ENCODE measurements at places on chromosomes 1 and 21.
A peak's percentile ranks its signal among the peaks of the same experiment; 100 is the strongest.

DNA sequence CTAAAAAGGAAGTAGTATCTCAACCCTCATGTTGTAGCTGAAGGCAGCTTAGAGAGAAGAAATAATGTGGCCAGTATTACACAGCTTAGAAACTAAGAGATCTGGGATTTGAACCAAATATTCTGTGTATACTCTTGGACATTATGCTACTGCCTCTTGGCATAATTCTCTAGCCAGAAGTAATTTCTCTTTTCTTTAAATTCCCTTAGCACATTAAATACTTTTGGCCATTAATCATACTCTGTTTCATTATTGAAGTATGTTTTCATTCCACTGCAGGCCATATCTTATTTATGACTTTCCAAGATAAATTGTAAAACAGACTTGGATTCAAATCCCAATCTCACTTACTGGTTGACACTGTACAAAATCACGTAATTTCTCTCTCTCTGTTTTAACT lies 181.3 kb upstream of the SPAG17 start:
- no peak for DNase-seq

DNA sequence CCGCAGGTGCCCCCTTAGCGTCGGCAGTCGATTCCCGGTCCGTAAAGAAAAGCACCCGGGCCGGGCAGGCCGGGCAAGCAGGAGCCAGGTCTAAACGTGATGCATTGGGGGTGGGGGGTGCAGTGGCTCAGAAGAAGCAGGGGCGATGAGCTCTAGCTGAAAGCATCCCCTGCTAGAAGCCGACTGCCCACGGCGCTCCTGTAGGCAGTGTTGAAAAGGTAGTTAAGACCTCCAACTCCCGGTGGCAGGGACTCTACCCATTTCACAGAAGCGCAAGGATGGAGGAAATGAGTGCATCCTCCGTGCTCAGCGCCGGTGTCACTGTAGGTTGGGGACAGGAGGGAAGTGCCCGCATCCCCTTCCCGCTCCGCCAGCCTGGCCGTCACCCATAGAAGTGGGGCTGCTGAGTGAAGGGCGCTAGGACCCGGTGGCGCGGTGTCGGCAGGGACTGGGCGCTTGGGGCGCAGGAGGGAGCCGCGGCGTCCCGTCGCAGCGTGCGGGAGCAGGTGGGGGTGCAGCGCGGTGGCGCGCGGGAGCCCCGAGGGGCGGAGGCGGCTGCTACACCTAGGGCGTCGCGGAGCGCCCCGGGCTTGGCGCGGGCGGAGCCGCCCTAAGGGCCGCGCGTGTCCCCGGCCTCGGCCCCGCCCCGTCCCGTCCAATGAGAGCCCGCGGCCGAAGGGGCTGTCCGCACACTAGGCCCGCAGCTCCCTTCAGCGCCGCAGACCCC lies at the start of gene WNT2B:
TSS of gene WNT2B (plus strand) at position 688 of the 727 bp plus-strand sequence. CDS start 298 bp downstream, outside the sequence.
- peak; percentile 54 for DNase-seq

GRCh38 chr1:22250724-22251123 lies 107.8 kb upstream of the WNT4 start:
- no peak for DNase-seq

GRCh38 chr1:156444407-156445001 lies 56.1 kb downstream of the MEF2D start:
- DNase-seq, result peak; percentile 40

DNA sequence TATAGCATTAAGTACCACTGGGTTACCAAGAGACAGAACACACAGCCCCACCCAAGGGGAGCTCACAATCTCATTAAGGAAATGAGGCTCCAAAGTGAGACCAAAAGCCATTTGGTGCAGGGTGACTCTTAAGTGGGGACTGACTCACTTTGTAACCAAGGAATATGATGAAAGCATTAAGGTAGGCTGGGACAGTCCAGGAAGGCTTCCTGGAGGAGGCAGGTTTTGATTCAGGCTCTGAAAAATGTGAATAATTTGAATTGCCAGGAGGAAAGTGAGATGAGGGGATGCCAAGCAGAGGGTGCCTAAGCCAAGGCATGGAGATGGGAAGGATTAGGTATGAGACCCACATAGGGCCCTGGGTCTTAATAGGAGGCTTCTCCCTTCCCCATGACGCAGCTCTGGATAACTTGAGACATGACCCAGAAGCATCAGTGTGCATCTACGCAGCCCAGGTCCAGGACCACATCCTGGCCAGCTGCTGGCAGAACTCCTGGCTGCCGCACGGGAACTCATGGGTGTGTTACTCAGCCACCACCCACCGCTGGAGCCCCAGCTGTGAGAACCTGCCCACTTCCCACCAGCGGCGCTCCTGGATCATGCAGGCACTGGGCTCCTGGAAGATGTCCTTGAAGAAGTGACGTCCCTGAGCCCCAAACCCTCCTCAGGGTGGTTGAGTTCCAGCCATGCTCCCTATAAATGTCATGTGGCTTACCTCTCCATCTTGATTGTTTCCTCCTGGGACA lies 5.9 kb upstream of the TTC4 start:
- DNase-seq, result no peak
